ENCODE measurements at places on chromosomes 7 and 10.

DNA sequence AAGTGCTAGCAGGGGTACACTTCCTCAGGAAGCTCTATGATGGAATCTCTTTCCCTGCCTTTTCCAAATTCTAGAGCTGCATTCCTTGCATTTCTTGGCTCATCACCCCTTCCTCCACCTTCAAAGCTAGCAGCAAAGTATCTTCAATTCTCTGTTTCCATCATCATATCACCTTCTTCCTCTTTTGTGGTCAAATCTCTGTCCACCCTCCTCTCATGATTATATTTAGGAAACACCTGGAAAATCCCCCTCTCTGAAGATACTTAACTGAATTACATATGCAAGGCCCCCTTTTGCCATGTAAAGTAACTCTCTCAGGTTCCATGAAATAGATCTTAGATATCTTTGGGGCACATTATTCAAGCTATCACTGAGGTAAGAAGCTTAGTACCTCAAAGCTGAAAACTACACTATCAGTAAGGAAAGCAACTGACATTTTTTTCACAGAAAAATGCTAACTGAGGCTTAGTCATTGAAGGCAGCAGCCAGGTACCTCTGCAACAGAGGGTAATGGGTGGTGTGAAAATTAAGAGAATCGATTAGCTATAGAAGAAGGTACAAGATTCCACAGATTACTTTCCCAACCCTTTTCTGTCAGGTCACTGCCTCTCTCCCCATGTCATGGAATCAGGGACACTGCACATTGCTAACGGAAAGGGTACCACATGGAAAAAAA lies 197.3 kb downstream of the MACC1 start:
- DNase-seq: no peak

DNA sequence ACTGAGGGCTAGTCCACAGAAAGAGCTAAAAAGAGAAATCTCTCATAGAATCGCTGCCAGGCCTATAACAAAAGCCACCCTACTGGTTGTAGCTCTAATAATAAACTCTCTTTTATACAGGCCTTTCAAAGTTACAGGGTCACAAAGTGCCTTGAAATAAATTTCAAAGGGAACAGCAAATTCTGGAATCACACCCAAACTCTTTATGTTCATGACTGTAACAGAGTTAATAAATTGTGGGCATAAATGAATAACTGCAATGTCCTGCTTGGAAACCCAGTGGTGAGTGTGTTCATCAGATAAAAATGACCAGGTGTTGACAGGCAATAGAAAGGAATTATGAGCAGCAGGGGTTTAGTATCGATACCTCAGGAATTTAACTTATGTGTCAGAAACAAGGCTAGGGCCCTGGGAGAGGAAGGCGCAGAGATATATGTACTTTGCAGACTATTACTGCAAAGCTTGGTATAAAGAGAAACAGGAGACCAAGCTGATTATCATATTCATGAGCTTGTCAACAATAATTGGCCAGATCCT lies 9.3 kb downstream of the CDC14C start:
- no peak for DNase-seq

DNA sequence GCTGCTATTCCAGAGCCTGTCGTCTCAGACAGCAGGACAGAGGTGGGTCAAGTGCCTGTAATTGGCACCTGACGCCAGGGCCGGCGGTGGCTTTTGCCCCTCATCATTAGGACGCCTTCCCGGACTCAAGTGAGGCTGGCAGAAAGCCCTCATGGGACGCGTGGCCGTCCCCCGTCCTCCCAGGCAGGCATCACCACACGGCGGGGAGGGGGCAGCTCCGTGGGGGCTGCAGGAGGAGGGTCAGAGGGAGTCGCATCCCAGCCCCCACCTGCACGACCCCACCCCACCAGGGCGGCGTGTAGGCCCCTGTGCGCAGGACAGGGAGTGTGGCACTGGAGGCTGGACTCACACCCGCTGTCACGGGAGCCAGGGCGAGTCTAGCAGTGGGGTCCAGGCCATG lies 16.3 kb downstream of the CFAP46 start:
- DNase-seq: no peak

GRCh38 chr7:27068259-27068658 lies 27.5 kb downstream of the HOXA1 start:
- DNase-seq: peak; percentile 51

GRCh38 chr7:146345251-146345650 lies 228.7 kb downstream of the CNTNAP2 start:
- no peak for DNase-seq

DNA sequence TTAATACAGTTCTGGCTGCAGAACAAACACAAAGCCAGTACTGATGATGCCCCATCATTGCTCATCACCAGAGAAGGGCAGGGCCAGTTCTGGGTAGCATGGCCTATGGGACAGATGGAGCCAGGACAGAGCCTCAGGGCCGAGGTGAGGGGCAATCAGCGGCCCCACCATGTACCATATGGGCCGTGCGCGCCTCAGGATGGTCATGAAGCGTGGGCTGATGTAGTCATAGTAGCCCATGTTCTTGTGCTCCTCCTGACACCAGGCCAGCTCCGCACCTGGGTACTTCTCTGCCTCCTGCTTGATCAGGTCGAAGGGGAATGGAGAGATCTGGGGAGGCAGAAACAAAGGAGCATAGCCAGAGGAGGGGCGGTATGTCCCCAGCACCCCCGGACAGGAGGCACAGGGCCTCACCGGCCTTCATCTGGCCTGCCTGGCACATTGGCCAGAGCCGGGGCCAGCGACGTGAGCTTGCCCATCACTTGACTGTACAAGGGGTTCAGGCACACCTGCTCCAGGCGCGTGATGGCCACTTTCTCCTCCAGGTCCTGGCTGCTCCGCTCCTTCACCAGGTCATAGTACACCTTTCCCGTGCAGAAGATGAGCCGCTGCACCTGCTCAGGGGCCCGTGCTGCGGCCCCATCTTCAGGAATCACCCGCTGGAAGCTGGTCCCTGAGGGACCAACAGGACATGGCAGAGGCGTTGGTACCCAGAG lies 26.1 kb downstream of the OGDHL start:
- no peak for DNase-seq

GRCh38 chr10:2244471-2244870 lies 507.1 kb upstream of the ADARB2 start:
- DNase-seq: no peak

GRCh38 chr10:3136336-3136735 lies 36.2 kb downstream of the PITRM1 start:
- DNase-seq: no peak

DNA sequence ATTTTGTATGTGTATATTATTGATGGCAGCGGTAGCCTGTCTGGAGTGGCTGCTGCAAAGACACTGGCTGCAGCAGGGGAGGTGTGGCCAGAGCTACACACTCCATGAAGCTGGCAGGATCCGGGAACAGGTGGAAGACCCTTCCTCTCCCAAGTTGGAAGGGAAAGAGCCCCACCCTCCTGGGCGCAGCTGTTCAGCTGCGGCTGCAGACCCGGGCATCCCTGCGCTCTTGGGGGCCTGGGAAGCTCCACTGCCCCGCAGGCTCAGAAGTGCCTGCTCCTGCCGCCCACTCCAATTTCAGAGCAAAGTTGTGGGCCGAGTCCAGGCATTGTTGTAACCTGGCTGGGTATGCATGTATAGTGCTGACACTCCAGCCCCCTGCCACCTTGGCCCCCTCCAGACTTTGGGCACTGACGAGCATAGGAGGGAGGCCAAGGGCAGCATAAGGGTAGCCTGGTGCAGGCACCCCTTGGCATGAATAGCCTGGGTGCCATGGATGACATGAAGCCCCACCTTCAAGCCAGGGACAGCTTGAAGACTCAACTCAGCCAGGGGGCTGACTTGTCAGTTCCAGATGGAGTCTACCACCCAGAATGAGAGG lies 90.7 kb upstream of the TMEM168 start:
- no peak for DNase-seq

Data from RCC 7860 (cell line).